Melanocyte of skin (primary cell): ENCODE measurements at places on chromosomes 2 and 18. TPM values are rescaled to one million over a fixed set of nuclear protein-coding genes. Genes with fewer than 3 reads are reported as not detected.

The MYO1B gene
- total RNA-seq = 132 and 222 TPM in 2 replicates

The PAIP2B gene
- 0.15 and 0.33 TPM in 2 replicates for total RNA-seq

The ANKRD23 gene
- 8.3 and 8.9 TPM in 2 replicates for total RNA-seq

The OSR1 gene
- 0.73 TPM in 1 of 2 replicates, not detected in the other for total RNA-seq

The GAREM1 gene
- 7.7 and 12.0 TPM in 2 replicates for total RNA-seq

The LIMS4 gene
- not detected in 2 replicates for total RNA-seq
